Stimulated activated CD4-positive, alpha-beta T cell treated with anti-CD3 and anti-CD28 coated beads, Interleukin-15, amount 100 ng/mL, for 1 hour (primary cell): ENCODE measurements at places on chromosomes 4 and X.

- DNase-seq, result no peak
These were observed 127.5 kb upstream of the GIMD1 start for GRCh38 chr4:106496061-106496460.

GRCh38 chr4:18440527-18441202, 419.1 kb upstream of the LCORL start:
- no peak for DNase-seq

DNA sequence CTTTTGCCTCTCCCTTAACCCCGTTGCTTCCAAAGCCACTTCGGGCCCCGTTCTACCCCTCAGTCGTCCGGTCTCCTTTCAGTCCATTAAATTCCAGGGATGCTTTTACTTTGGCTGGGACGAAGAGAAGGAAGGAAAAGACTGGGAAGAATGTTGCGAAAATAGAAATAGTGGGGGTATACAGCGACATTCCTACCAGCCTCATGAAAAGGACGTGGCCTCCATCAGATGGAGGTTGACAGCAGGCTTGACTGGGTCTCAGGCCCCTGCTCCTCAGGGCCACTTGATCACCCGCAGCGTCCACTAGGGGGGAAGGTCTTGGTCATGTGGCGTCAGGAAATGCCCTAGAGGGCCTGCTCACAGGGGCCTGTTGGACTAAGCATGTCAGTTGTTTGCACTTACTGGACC, 657 bp upstream of the ANKRD50 start:
- DNase-seq, result no peak

DNA sequence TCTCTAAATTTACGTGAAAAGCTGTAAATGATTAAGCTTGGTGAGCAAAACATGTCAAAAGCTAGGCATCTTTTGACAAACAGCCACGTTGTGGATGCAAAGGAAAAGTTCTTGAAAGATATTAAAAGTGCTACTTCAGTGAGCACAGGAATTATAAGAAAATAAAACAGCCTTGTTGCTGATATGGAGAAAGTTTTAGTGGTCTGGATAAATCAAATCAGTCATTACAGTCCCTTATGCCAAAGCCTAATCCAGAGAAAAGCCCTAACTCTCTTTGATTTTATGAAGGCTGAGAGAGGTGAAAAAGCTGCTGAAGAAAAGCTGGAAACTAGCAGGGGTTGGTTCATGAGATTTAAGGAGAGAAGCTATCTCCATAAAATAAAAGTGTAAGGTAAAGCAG, 487.2 kb downstream of the CCSER1 start:
- no peak for DNase-seq

DNA sequence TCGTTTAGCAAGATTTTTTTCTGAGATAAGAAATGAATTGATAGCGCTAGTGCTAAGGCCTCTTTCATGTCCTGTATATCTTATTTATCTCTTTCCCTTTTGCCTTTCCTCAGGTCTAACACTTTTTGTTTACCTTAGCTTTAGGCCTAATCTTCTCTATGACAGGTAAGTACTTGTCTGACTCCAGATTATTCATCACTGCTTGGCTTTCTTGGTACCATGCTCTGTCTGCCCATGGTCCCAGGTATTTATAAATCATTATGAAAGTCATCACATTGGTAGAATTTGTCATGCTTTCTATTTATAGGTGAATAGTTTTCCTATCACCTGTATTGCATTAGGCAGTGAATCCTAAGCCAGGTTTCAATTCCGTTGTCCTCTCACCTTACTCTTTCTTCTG, 99.5 kb upstream of the CTSO start:
- no peak for DNase-seq

DNA sequence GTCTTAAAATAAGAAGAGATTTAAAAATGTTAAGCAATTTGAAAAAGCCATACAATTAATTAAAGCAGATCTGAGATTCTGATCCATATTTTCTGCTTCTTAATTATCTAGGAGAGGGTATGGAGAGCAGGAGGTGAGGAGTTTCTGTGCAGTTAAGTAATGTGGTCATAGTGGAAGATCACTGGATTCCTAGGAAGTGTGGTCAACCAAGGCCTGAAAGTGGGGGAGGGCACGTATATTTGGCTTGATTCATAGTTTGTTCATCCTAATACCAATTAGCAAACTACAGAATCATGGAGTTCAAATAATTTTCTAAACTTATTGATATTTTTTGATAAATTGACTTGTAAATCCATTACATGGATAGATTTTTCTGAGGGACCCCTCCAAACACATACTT, 768.3 kb downstream of the RAPGEF2 start:
- DNase-seq, result no peak
